ENCODE measurements at places on chromosomes 1 and 21. TPM values are rescaled to one million over a fixed set of nuclear protein-coding genes. Genes with fewer than 3 reads are reported as not detected.

- DNase-seq = no peak
These were observed 1.2 kb downstream of the EVA1B start for GRCh38 chr1:36322041-36322785.

DNA sequence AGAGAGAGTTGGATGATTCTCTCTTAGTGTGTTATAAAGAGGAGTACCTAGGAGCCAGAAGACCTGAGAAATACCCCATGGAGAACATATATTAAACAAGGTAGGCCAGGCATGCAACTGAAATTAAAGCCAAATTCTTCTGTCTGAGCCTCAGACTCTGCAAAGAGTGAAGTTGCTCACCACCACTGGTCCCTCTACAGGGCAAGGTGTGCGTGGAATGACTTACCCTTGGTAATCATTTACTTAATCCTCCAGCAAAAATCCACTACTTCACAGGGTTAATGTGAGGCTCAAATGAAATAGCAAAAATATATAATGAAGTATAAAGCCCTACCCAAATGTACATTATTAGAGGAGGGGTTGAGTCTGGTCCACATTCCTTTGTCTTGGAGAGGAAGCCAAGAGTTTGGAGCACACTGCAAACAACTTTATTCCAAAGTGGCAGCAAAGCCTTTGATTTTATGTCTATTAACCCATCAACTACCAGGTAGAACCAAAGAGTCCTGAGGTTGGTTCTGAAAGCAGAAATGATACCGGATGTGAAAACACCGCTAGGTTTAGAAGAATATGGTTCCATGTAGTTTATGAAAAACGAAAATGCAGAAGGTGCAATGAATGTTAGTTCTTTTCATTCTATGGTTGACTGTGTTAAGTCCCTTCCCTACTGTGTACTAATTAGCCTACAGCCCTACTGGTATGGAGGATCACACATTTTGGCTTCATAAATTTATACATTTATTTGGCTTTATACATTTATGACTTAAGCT is 8.5 kb downstream of the SSR2 start:
- DNase-seq = no peak

DNA sequence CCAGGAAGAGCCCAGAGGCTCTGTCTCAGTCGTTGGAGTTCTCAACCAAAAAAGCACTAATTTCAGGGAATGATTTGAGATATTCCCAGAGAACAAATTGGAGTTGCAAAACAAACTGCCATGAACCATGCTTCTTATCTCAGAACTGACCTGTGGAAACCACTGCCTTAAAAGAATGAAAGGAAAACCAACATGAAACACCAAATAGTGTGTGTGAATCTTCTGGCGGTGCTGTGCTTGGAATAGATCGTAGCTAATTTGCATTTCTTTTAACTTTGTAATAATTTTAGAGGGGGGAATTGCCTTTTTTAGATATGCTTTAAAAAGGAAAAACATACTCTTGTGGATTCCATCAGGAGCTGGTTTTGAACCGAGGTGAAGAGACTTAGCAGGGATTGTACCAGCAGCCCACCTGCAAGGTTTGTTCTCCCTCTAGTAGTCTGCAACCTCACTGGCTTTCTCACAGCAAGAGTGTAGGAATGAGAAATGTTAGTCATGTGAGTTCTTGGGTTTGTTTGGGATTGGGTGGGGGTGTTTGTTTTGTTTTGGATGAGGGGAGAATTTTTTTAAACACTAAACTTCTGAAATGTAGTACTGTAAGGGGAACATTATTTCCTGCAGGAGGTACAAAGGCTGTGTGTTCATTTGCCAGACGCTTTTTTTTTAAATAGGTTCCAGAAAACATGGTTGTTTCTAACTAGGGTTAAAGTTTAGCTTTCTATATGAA is 45.7 kb upstream of the ANGPTL1 start:
- DNase-seq = no peak

Gene DYNLT4
- 10.4 TPM for total RNA-seq

Measured in HT-29 (cell line).